GM12892 (cell line): ENCODE measurements at places on chromosomes 2 and 18.

GRCh38 chr2:109660046-109660860, 46.1 kb downstream of the SOWAHC start:
- no peak for DNase-seq

DNA sequence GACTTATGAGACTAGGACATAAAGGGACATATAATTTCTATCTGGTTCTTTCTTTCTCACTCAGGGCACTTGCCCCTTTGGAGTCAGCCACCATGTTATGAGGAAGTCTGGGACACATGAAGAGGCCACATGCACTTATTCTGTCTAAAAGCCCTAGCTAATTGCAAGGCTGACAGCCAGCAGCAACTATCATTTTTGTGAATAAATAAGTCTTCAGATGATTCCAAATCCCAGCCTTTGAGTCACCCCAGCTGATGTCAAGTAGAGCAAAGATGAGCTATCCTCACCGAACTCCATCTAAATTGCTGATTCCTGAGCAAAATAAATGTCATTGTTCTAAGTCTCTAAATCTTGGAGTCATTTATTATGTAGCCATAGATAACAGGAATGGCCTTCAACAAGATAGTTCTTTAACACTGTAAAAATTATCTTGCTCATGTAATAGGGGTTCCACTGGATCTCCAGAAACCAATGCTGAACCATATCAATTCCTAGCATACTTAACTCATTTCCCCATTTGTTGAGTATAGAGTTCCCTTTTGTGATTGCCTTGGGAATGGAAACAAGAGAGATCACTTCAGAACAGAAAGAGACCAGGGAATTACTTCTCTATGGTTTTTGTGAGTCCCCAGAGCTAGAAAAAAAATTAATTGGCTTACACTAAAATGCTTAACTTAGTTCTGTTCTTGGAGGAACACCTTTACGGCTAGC, 50.6 kb upstream of the FN1 start:
- no peak for DNase-seq

DNA sequence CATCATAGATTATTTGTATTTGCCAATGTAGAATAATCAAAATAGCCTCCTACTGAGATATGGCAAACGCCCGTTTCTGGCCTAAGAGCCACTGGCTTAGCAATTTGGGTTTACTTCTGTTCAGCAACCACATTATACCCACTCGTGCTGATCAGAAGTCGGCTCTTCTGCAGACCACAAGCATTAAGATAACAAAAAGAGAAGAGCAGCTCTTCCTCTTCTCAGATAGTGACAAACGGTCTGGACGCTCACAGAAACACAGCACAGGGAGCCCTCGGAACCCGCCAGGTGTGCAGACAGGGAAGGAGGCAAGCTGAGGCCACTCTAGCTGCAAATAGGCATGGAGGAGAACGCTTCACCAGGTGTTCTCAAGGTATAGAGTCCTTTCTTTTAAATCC, 164.0 kb downstream of the HDAC4 start:
- no peak for DNase-seq

DNA sequence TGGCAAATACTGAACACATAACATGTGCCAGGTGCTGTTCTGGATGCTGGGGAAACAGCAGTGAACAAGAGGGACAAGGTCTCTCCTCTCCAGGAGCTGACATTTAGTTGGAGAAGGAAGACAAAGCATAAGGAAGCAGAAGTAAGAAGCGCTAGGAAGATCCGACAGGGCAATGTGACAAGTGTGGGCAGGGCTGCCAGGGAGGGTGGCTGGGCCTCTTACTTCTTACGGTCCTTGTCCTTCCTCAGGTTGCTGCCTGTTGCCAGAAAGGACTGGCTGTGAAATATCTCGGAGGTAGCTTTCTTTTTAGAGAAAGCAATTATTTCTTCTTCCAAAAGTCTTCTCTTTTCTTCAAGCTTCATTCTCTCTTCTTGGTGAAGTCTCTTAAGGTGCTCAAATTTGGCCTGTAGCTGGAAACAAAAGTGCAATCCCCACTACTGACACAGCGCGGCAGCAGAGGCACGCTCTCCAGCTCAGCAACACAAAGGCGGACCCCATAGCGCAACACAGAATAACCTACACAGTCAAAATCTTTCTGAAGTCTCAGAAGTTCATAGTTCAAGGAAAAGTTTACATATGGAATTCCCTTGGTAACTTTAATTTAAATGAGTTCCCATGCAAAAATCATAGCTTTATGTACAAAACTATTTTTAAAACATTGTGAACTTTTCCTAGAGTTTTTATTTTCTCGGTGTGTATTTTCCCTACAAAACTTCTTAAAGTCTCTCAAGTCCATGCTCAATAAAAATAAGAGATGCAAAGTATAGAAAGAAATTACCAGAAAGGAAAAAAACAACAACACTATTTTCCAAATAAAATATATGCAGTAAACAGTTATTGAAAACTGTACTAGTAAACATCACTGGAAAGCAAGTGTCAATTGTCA, 67.7 kb downstream of the SEPTIN10 start:
- DNase-seq, result no peak

DNA sequence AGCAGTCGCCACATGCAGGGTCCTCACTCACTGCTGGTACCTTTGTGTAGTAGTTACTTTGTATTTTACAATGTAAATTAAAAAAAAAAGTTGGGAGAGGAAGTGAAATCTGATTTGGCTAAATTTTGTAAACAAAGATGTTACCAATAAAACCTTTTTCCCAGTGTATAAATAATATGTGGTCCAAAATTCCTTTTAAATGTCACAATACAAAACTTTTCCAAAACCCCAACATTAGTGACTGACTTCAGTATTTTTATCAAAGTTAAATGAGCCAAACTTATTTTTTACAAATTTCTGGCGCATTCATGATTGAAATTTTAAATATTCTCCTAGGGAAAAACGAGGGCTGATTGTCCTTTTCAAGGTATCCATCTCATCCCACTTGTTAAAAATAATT, 239.9 kb downstream of the AGAP1 start:
- no peak for DNase-seq

DNA sequence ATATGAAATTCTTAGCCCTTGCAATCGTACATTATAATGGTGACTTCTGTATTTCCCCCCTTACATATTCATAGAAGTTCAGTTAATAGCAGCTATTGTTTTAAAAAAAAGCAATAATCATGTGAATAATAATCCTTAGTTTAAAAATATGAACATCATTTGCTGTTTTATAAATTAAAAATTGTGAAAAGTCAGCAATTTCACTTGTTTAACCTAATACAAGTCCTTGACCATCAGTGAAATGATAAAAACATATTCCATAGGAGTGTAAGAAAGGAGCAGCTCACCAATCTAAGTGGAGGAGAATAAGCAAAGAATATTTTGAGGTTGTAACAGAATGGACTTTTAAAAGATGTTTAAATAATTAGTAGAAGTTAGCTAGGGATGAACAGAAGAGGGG, 650.2 kb downstream of the SUCLG1 start:
- DNase-seq, result no peak

- no peak for DNase-seq
Measured at GRCh38 chr18:13725566-13726231, 659 bp downstream of the FAM210A start.

DNA sequence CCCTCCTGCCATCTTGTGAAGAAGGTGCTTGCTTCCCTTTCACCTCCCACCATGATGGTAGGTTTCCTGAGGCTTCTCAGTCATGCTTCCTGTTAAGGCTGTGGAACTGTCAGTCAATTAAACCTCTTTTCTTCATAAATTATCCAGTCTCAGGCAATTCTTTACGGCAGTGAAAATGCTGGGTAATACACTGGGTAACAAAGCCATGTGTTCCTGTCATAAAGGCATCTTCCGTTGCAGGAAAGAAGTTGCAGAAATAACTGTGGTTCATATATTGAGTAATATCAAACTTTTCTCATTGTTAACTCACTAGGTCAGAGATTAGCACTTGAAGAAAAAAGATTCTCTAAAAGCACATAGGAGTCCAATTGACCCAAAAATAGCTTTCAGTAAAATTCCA, 163.9 kb upstream of the HNMT start:
- DNase-seq, result no peak

- no peak for DNase-seq
Measured at GRCh38 chr2:191041418-191042161, 27.6 kb upstream of the STAT1 start.

- no peak for DNase-seq
Measured at GRCh38 chr2:168514692-168515091, 58.6 kb downstream of the CERS6 start.

- DNase-seq, result no peak
Measured at GRCh38 chr2:206388698-206389097, 54.6 kb upstream of the ADAM23 start.

- DNase-seq, result no peak
Measured at GRCh38 chr18:44796429-44797428, 116.0 kb downstream of the SETBP1 start.

GRCh38 chr2:225994748-225995405, 595.4 kb downstream of the NYAP2 start:
- DNase-seq, result no peak

DNA sequence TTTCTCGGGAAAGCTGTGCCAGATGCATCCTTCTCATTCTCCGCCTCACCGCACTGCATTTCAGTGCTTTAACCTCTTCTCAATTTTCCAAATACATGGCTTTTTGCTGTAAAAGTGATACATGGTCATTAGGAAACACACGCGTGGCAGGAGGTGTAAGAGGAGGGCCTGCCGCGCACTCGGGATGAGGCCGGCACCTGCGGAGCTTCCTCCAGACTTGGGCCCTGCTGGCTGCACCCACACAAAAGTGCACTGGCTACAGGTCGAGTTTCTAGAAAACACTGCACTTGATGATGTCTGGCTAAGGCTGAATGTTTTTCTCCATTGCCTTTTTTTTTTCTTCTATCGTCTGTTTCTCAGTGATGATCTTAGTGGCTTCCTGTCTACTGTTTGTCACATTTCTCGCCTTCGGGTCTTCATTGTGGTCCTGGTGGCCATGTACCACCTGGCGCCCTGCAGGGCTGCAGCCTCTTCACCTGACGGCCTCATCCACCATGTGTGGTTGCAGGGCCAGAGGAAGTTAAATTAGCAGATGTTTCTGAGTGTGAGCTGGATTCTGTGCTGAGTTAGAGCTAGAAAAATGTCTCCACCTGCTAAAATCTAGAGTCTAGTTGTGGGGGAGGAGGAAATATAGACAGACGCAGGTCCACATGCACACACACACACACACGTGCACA, 7.6 kb downstream of the KCNG2 start:
- no peak for DNase-seq

GRCh38 chr2:238872628-238873380, 24.9 kb downstream of the TWIST2 start:
- DNase-seq, result no peak

DNA sequence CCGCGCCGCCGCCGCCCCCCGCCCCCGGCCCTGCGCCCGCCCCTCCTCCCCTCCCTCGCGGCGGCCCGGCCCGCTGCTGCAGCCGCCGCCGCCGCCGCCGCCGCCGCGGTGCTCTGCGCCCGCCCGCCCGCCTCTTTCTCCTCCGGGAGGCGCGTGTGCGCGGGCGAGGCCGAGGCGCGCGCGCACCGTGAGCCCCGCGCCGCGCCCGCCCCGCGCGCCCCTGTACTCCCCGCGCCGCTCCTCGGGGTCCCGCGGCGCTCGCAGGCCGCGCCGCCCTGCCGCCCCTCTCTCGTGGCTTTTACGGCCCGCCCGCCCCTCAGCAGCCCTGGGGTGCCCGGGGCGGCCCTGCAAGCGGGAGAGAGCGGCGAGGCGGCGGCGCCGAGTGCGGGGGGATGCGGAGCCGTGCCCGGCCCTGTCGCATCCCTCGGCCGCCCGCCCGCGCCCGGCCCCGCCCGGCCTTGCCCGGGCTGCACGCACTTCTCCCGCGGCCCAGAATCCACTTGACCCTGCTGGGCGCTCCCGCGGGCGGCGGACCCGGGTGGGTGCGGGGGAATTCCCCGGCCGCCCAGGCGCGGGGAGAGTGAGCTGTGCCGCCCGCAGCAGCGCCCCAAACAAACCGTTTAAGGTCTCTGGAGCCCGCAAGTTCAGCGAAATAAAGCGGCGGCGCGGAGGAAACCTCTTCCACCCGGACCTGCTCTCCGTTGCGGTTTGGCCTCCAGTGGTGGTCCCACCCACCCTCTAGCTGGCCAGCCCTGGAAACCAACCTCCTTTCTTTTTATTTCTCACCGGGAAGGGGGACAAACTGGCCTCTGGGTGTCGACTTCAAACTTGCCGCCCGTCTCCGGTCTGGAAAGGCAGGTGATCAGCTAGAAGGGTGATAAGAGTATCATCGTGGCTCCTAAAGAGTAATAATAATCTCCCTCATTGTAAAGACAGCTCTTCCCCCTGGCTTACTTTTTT, 37.4 kb downstream of the AFF3 start:
- DNase-seq, result peak; percentile 15

DNA sequence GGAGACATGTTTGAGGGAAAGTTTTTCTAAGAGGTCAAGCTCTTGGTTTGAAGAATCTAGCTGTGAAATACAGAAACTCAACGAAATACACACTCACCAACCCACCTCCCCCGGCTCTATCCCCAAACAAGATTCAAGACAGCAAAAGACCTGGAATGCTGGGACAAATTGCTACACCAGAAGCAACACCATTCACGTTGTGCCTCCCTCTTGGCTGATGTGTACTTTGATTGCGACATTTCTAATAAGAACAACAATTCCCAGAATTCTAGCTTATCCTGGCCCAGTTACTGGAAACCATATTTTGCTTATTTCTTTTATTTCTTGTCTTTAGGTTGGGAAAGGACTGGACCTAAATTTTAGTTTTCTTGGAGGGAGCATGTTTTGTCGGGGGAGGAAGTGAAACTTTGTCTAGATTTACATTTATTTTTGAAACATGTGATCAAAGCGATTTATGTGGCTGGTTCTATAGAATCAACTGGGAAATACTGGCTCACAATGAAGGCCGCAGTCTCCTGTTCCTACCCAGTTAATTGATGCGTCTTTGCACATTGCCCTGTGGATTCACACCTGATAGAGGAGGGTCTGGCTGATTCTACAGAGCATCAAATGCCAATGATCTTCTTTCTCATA, 29.6 kb upstream of the LPIN1 start:
- no peak for DNase-seq

GRCh38 chr2:112121682-112122254, 16.4 kb upstream of the FBLN7 start:
- no peak for DNase-seq

- DNase-seq, result no peak
Measured at GRCh38 chr18:45802814-45803492, 22.5 kb upstream of the SIGLEC15 start.

GRCh38 chr18:2855560-2856350, 8.9 kb downstream of the EMILIN2 start:
- no peak for DNase-seq

DNA sequence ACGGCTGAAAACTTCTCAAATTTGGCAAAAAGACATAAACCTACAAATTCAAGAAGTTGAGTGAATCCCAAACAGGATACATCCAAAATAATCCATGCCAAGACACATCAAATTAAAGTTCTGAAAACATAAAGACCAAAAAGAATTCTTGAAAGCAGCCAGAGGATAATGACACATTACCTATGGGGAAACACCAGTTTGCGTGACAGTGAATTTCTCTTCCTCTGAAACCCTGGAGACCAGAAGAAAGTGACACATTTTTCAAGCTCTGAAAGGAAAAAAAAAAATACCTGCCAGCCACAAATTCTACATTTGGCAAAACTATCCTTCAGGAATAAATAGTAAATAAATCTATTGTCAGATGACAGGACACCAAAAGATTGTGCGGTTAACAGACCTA, 86.0 kb upstream of the AFF3 start:
- no peak for DNase-seq

- no peak for DNase-seq
Measured at GRCh38 chr18:62201870-62202269, 14.8 kb downstream of the RELCH start.
